ENCODE measurements at places on chromosomes 5 and 9. TPM values are rescaled to one million over a fixed set of nuclear protein-coding genes. Genes with fewer than 3 reads are reported as not detected.
A peak's percentile ranks its signal among the peaks of the same experiment; 100 is the strongest.

COL15A1 gene
- total RNA-seq, result 6.7 TPM

NOXA1 gene
- 12.9 TPM for total RNA-seq

DNA sequence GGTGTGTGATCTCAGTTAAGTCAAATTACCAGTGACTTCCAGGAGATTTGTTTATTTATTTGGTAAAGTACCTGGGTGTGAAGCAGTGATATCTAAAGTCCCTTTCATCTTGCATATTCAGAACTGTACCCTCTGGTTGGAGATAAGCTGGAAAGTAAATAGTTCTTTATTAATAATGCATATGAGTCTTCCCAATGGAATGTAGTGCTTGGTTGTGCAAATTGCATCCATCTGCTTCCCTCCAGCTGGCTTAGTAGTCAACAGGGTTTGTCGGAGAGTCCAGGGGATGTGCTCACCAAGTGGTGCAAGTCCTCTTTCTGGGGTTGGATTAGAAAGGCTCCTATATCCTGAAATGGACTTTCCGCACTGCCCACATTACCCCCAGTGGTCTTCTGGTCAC lies 42.0 kb downstream of the TRPM3 start:
- no peak for DNase-seq

GRCh38 chr5:179607160-179607931 lies 16.1 kb downstream of the HNRNPH1 start:
- peak; percentile 40 for DNase-seq

GRCh38 chr5:78830528-78831046 lies 154.5 kb downstream of the ARSB start:
- no peak for DNase-seq

DNA sequence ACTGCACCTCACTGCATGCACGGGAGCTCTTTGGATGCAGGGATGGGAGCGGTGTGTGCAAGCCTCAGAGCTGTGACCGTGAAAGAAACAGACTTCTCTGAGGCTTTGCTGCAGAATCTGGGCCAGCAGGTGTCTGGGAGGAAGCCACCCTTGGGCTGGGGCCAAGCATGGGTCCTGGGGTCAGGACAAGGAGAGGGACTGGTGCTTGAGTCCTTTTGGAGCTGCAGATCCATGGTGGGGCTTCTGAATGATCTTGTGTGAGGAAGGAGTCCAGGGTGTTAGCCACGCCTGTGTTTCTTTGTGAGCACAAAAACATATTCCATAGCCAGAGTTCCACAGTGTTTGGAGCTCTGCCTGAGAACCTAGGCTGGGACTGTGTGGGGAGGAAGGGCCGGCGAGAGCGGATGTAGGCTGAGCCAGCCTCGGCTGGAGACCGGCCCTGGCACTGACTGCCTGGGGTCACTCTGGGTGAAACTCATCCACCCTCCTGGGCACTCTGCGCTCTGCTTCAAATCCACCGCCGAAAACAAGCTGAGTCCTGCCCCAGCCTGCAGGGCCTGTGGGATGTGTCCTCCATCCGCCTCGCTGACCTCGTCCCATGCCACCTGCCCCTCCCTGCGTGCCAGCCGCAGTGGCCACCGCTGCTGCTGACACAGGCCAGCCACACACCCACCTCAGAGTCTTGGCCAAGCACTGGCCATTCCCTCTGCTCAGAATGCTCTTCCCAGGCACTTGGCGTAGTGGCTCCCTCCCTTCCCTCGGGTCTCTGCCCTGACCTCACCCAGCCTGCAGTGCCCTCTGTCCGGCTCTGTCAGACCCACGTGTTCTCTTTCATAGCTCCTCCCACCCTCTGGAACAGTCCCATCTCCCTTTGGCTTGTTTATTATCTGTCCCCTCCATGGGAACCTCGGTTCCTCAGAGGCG lies 26.7 kb downstream of the ERGIC1 start:
- DNase-seq, result peak; percentile 90

DNA sequence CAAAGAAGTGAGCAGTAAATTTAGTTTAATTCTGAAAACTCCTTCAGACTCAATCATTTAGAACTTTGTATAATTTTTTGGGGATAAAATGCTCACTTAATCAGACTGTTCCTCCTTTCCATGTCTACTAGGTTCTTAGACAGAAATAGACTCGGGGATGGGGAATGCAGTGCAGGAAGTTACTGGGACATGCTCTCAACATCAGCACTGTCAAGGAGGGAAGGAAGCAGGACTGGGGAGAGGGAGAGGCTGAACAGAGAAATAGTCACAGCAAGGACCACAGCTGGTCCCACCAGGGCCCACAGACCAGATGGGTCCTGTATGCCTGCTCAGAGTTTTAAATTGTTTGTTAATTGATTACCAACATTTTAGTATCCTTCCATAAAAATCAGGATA lies 310.1 kb upstream of the MSX2 start:
- no peak for DNase-seq
